ENCODE measurements at places on chromosomes 1 and 21.

GRCh38 chr1:80217377-80217986, 1211.0 kb upstream of the ADGRL4 start:
- DNase-seq: no peak

DNA sequence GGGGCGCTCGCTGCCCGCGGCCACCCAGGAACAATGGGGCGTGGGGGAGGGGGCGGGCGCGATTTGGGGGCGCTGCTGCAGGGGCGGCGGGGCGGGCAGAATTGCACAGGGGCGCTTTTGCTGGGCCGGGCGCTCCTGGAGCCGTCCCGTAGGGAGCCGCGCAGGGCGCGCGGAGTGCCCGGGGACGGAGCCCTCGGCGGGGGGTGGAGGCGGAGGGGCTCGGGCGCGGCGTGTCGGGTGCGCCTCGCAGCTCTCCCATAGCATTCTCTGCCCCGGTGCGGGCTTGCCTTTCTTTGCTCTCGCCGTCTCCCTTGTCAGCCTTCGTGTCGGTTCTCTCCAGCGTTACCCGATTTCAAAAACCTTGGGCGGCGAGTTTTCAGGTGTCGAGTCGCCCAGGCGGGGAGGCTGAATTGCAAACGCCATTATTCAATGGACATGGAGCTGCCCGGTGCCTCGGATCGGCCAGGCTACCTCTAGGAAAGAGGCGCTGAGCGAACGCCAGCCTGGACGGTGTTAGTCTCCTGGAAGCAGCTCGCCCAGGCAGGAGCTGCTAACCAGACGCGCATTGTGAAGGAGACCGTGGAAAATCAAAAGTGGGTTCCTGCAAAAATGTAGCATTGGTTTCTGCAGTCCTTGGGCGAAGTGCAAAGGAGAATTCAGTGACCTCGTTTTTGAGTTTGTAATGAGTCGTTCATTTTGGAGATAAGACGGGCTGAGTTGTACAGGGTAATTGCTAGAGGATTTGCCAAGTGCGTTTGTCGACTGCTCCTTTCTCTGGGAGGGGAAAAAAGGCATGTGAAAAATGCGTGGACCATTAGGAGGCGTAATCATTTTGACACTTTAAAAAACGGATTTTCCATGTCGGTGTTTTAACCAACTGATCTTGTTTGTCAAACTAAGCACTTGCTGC, 626 bp downstream of the CXADR start:
- DNase-seq: no peak

DNA sequence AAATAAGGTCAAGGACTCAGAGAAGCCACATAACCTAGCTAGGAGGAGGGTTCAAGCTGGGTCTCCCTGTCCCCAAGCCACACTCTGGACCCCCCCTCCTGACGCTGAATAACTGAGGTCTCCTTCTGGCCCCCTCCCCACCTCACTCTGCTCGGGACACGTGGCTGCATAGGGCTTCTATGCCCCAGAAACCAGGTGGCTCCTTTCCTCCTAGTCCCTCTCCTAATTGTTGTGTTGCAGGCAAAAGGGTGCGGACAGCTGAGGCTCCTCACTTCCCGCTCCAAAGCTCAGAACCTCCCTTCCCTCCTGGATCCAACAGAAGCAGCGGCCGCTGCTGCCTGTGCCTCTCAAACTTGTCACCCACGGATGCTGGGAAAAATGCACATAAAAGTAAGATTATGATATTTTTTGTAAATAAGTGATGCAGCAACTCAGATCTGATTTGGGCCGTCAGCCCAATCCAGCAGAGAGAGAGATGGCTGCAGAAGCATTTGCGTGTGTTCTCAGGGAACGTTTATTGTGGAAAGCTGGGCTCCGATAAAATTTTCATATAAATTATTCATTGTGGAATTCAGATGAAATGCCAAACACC, 40.8 kb upstream of the C1orf174 start:
- no peak for DNase-seq

DNA sequence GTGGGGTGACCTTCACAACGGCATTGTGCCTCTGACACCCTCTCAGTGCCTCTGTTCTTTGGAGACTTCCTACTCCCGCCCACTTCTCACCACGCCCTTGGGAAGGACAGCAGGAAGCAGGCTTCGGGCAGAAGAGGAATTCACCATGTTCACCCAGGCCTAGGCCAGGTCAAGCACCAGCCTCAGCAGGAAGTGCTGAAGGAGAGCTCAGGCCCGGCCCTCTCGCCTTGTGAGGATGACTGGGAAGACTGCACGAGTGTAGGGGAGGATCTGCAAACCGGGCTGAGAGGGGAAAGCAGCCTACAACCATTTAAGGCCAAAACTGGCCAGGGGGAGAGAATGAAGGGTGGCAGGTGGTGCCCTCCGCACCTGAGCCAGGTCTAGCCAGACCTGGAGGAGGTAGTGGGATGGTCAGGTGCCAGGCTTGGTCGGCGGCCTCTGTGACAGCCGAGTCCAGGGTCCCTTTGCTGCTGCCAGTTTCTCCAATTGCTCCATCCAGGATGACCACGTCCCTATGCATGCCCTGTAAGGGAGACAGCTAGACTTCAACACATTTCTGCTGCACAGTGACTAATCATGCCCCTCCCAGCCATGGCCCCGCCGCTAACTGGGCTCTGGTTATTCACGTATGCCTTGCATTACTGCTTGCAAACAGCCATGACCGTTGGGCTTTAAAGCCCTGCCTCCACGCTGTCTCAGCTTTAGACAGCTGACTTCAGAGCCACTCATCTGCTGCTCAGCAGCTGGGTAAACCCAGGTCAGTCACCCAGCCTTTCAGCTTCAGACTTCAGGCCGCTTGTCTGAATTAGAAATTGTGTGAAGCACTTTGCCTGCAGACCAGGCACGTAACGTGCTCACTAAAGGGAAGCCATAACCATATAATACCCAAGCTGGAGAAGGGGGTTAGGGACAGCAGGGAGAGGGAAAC, 8.9 kb downstream of the MRTO4 start:
- DNase-seq: no peak

GRCh38 chr1:6465461-6466005, 440 bp downstream of the TNFRSF25 start:
- DNase-seq: no peak

- DNase-seq: no peak
These were observed 104.4 kb downstream of the GALNT2 start for GRCh38 chr1:230171356-230172015.

DNA sequence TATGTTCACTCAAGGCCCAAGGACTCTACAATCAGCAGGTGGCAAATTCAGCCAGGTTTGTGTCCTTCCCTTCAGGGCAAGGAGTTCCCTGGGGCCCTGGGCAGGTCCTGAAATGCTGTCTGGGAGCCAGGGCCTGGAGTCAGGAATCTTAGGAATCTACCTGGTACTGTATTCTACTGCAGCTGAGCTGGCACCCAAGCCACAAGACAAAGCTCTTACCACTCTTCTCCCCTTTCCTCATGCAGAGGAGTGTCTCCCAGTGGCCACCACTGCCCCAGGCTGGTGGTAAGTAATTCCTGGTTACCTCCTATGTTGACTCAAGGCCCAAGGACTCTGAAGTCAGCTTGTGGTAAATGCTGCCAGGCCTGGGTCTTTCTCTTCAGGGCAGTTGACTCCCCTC, 153.4 kb downstream of the NRIP1 start:
- no peak for DNase-seq

DNA sequence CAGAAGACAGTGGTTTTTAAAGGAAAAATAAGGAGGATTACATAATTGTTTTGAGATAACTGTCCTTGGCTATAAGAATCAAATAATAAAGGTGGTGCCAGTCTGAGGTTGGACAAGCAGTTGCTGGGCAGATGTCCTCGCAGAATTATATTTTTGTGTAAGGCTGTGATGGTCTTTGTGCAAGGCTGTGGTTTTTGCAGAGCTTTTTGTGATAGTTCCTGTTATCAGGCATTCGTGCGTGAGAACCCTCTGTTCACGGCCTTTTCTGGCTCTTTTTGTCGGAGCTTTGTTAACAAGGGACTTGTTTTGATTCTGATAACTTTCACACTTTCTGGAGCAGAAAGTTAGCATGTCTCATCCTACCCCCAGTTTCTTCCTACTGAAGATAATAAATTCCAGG, 33.4 kb downstream of the SH3BP5L start:
- no peak for DNase-seq

DNA sequence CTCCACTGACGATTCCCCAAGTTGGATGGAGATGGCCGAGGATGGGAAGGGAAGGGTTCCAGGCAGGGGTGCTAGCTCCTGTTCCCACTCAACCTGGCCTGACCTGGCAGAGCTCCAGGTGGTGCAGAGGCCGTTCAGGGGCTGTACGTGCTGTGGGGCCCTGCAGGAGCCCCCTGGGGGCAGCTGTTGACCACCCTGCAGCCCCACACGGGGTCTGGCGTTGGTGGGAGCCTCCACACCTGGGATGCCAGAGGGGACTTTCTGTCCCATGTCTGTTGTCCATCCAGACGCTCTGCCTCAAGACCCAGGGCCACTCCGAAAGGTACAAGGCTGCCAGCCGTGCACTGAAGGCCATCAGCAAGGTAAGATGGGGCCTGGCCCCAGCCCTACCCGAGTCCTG, 20.0 kb downstream of the ARHGEF16 start:
- DNase-seq: no peak

DNA sequence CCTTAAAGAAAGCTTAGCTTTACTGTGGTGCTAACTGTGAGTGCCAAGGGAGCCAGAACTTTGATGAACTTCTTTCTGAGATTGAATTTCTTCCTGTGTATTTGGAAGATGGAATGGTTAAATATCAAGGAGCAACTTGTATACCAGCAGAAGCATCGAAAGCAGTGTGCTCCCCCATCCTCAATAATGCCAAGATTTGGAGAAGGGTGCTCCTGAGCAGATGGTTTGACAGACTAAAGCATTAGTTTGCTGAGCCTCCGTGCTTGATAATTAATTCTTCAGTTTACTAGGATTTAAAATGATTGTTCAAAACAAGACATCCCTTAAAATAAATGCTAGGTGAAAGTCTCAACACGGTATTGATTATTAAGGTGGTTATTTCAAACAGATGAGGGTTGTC, 42.4 kb upstream of the AKT3 start:
- DNase-seq: no peak

- no peak for DNase-seq
These were observed 101.9 kb upstream of the SOD1 start for GRCh38 chr21:31557421-31558188.

- DNase-seq: peak; percentile 17
These were observed 50.2 kb upstream of the TSHB start for GRCh38 chr1:114979278-114979891.

- no peak for DNase-seq
These were observed 295.9 kb downstream of the NTNG1 start for GRCh38 chr1:107436552-107437241.

- DNase-seq: no peak
These were observed 63.4 kb downstream of the B3GALT5 start for GRCh38 chr21:39675993-39676661.
